ENCODE measurements at places on chromosomes 2 and 18.

DNA sequence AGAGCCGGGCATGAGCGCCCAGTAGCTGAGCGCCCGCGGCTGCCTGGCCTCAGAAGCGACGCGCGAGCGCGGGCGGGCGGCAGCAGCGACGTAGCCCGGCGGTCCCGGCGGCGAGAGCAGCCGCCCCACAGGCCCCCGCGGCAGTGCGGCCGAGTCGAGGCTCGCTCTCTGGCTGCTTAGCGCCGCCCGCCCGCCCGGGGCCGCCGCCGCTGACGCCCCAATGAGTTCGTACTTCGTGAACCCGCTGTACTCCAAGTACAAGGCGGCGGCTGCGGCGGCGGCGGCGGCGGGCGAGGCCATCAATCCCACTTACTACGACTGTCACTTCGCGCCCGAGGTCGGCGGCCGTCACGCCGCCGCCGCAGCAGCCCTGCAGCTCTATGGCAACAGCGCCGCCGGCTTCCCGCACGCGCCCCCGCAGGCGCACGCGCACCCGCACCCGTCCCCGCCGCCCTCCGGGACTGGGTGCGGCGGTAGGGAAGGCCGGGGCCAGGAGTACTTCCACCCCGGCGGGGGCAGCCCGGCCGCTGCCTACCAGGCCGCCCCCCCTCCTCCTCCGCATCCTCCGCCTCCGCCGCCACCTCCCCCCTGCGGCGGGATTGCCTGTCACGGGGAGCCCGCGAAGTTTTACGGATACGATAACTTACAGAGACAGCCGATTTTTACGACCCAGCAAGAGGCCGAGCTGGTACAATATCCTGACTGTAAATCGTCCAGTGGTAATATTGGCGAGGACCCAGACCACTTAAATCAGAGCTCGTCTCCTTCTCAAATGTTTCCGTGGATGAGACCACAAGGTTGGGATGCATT lies 847 bp downstream of the HOXD8 start:
- peak; percentile 38 for DNase-seq

DNA sequence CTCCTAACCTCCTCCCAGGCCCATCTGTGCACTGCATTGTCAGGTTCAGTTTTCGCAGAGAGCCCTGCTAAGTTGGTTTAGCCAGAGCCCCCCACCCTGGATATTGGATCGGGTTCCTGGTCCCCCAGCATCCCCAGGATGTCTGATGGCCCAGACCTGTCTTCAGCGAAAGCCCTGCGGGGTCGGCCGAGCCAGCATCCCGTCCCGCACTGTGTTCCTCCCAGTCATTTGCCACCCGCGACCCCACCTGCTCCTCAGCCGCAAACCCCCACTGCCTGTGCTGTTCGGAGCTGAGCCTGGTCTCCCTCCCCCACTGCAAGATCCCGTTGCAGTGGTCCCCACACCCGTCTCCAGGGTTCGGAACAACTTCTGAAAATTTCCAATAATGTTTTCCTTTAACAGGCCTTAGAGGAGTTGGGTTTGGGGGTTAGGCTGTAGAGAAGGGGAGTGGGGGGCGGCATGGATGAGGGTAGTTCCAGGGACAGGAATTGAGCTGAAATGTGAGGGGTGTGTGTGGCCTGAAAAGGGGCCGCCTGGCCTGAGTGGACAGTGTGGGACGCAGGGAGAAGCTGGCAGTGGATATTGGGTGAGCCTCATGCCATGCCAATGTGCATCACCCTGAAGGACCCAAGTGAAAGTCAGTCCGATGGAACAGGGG lies 1.6 kb upstream of the COPS9 start:
- DNase-seq, result no peak

DNA sequence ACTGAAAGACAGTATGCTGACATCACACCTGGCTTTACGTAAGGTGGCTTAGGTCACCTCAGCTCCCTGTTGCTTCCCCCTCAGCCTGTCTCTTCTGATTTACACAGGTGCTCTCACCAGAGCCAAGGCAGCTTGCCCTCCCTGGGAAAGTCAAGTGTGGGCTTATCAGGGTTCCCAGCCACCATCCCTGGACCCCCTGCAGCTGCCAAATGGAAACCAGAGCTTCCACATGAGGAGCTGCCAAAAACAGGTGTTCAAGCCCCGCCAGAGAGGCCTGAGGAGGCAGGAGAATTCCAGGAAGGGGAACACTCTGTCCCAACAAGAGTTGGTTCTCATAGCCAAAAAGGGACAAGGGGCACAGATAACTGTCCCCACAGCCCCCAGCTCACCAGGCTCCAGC lies 266.7 kb downstream of the ATAD2B start:
- no peak for DNase-seq

GRCh38 chr2:62297624-62298010 lies 101.7 kb downstream of the B3GNT2 start:
- no peak for DNase-seq

GRCh38 chr2:151808258-151809072 lies 19.8 kb downstream of the ARL5A start:
- DNase-seq, result no peak

All from activated T-cell treated with anti-CD3 and anti-CD28 coated beads, Interleukin-2, amount 50 U/mL, for 48 hours (primary cell).